ENCODE measurements at places on chromosomes 2 and 18. TPM values are rescaled to one million over a fixed set of nuclear protein-coding genes. Genes with fewer than 3 reads are reported as not detected.

Gene FEV
- total RNA-seq, result not detected

Gene DAPL1
- total RNA-seq, result not detected

Gene APCDD1
- total RNA-seq, result 9.2 TPM

Gene OBSL1
- 63.2 TPM for total RNA-seq

Gene TWIST2
- 42.2 TPM for total RNA-seq

Gene PER2
- 2.9 TPM for total RNA-seq

Gene AFF3
- total RNA-seq, result 0.32 TPM

Gene POMC
- total RNA-seq, result 2.8 TPM

Gene AQP12A
- not detected for total RNA-seq

Gene PKP4
- 18.8 TPM for total RNA-seq

Gene TNFAIP6
- 49.1 TPM for total RNA-seq

Gene ATRAID
- total RNA-seq, result 204 TPM

Gene SAG
- total RNA-seq, result not detected

Gene SLC5A7
- not detected for total RNA-seq

Gene ARHGAP15
- total RNA-seq, result not detected

Gene CPO
- total RNA-seq, result not detected

Gene RBMS1
- total RNA-seq, result 126 TPM

Gene DLX1
- total RNA-seq, result not detected

Gene CD8A
- not detected for total RNA-seq

Gene PDCD1
- not detected for total RNA-seq

Gene CBLN2
- total RNA-seq, result not detected

Gene ACKR3
- 13.3 TPM for total RNA-seq

Gene ANTXR1
- 132 TPM for total RNA-seq

Gene SULT1C2
- not detected for total RNA-seq

Gene SLC23A3
- total RNA-seq, result 0.16 TPM

Gene NFE2L2
- total RNA-seq, result 141 TPM

Gene HOXD10
- total RNA-seq, result not detected

Gene GCA
- 9.9 TPM for total RNA-seq

Gene MC5R
- total RNA-seq, result not detected

Gene LIMS3
- total RNA-seq, result 2.3 TPM

Gene SFXN5
- total RNA-seq, result 4.2 TPM

Gene CRYBA2
- not detected for total RNA-seq
